Heart left ventricle (tissue), 16 donors: ENCODE measurements at places on chromosomes 4 and X.

- DNase-seq, result peak; percentile 38
- peak overlapping the region; percentile 5 for H3K27ac ChIP-seq
- H3K27me3 ChIP-seq, result no peaks in the 10 kb centered on the region
- no peak overlapping the region for H3K4me3 ChIP-seq
- no peaks in the 10 kb centered on the region for H3K4me1 ChIP-seq
Observed at GRCh38 chr4:8419222-8420041, 21.1 kb downstream of the ACOX3 start.

DNA sequence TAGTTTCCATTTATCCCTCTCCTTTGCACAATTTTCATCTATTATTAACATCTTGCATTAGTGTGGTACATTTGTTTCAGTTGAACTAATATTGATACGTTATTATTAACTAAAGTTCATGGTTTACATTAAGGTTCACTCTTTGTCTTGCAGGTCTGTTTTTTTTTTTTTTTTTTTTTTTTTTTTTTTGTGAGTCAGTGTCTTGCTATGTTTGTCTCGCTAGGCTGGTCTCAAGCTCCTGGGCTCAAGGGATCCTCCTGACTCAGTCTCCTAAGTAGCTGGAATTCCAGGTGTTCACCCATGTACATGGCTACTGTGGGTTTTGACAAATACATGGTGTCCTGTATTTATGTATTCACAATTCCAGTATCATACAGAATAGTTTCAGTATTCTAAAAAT lies 6.8 kb downstream of the TBC1D19 start:
- DNase-seq, result no peak
- no peaks in the 10 kb centered on the region for H3K36me3 ChIP-seq
- no peak overlapping the region for H3K27ac ChIP-seq
- H3K4me1 ChIP-seq, result no peaks in the 10 kb centered on the region
- H3K4me3 ChIP-seq, result no peak overlapping the region

- no peak overlapping the region for H3K4me3 ChIP-seq
- no peaks in the 10 kb centered on the region for H3K36me3 ChIP-seq
- no peaks in the 10 kb centered on the region for H3K4me1 ChIP-seq
- DNase-seq, result no peak
Observed at GRCh38 chr4:176363072-176363471, 43.3 kb downstream of the SPCS3 start.

GRCh38 chrX:41334363-41335197 lies 618 bp downstream of the DDX3X start:
- no peaks in the 10 kb centered on the region for H3K27me3 ChIP-seq
- peak overlapping the region; percentile 96 for H3K4me3 ChIP-seq
- DNase-seq, result peak; percentile 91
- H3K27ac ChIP-seq, result peak overlapping the region; percentile 100
- H3K4me1 ChIP-seq, result peaks cover 17% of the 10 kb centered on the region
- H3K36me3 ChIP-seq, result peaks cover 21% of the 10 kb centered on the region
